ENCODE measurements at places on chromosomes 16 and 17.
A peak's percentile ranks its signal among the peaks of the same experiment; 100 is the strongest.

DNA sequence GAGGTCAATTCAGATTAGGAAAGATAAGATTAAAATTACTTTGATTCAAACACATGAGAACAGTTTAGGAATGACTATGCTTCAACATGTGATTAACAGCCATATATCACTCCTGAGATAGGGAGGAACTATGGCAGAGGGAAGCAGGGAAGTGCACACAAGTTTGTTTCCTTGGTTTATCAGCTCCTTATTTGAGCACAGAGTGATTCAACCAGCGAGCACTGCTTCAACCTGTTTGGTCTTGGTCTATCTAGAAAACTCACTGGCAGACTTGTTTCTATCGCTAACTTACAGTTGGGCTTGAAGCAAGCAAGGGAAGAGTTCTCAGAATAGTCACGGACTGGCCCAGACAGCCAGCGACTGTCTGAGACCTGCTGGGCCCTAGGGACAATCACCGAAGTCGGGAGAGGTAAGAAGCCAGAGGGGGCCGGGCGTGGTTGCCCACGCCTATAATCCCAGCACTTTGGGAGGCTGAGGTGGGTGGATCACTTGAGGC, 23.5 kb downstream of the TUBG1 start:
- DNase-seq, result no peak

DNA sequence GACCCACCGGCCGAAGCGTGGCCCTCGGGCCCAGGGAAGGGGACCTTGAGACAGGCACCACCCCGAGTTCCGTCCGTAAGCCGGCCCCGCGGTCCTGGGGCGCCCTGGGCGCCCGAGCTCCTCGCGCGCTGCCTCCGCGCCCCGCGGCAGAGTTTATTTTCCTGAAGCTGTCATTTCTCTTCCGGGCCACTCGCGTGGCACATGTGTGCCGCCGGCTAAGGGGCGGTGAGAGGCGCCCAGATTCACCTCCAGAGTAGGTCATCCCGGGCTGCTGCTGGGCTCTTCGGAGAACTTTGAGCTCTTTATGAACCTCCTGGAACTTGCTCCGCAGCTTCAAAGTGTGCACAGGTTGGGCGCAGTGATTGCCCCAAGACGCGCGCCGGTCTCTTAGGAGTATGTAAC, 489 bp downstream of the ZC3H18 start:
- DNase-seq, result peak; percentile 61

DNA sequence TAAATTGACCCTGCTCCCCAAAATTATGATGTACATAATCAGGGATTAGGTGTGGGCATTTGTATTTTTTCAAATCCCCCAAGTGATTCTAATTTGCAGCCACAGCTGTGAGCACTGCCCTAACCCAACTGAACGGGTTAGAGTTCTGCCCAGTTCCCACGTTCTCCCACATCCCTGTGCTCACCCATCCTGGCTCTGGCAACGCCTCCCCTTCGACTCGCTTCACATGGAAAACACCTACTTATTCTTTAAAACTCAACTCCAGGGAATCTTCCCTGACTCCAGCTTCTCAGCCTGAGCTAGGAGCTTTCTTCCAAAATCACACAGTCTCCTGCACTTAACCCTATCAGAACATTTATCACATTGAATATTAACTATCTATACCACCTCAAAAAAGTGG, 17.6 kb upstream of the C16orf82 start:
- no peak for DNase-seq

DNA sequence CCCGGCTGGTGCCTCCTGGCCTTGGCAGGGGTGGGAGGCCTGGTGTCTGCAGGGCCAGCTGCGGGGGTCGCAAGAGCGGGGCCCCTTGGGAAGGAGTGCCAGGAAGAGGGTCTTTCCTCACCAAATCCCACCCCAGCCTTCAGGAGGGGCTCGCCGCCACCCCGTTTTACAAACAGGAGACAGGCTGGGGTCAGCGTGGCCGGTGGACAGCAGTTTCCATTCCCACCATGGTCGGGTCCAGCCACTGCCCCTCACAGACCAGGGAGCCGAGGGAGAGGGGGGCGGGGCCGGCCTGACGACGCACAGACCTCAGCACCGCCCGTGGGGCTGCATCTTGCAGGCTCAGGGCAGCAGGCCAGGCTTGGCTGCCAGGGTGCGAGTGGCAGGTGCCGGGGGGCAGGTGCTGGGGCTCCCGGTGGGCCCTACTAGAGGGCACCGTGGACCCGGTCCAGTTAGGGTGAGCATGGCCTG, 7.6 kb downstream of the CBFA2T3 start:
- DNase-seq, result no peak

GRCh38 chr17:32759476-32759875, 117.4 kb downstream of the MYO1D start:
- DNase-seq, result no peak

Measured in GM06990 (cell line).